ENCODE measurements at places on chromosomes 2 and 18.

GRCh38 chr2:45818591-45818990 lies 167.1 kb downstream of the PRKCE start:
- no peak for DNase-seq

GRCh38 chr2:120383631-120384340 lies 37.9 kb downstream of the INHBB start:
- DNase-seq, result no peak

- DNase-seq, result no peak
These were observed 1583.2 kb downstream of the SUCLG1 start for GRCh38 chr2:82875858-82876257.

DNA sequence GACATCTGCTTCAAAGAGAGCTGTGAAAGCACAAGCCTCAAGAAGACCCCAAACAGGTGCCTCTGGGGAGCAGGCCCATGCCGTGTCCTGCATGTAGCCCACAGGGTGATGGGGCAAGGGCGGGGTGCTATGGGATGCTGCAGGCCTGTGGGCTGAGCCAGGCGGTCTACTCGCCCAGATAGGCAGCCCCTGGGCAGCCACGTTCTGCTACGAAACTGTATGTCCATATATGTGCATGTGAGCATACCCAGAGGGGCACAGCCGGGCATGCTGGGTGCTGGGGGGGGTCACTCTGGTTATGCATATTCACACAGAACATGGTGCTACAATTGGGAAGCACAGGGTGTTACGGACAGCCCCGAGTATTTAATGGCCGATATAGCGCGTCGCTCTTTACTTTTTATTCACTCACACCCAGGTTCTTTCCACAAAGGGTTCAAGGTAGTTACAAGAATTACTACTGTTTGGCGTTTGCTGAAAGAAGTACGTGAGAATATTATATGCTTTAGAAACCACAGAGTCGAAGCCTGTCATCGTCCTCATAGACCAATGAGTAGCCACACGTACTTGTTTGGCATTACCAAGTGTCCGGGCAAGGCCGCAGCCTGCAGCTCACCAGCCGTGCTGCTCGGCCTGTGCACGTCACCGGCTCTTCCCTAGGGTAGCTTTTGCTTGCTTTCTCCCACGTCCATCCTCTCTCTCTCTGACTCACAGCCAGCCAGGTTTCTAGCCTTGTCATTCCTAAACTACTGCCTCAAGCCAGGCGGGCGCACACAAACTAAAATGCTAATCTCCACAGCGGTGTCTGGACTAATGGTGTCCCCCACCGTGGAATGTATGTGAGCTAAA lies 14.4 kb downstream of the MTERF4 start:
- DNase-seq, result no peak

- no peak for DNase-seq
These were observed 361.5 kb downstream of the DSEL start for GRCh38 chr18:67154979-67155378.

All from NCI-H2029 treated with DMSO at 0.1 percent for 48 hours (cell line).